ENCODE measurements at places on chromosomes 7 and 10.

- no peak for DNase-seq
These were observed 80.0 kb downstream of the ATXN7L1 start for GRCh38 chr7:105796365-105796764.

GRCh38 chr10:34430685-34431084, 384.4 kb downstream of the PARD3 start:
- DNase-seq = no peak

DNA sequence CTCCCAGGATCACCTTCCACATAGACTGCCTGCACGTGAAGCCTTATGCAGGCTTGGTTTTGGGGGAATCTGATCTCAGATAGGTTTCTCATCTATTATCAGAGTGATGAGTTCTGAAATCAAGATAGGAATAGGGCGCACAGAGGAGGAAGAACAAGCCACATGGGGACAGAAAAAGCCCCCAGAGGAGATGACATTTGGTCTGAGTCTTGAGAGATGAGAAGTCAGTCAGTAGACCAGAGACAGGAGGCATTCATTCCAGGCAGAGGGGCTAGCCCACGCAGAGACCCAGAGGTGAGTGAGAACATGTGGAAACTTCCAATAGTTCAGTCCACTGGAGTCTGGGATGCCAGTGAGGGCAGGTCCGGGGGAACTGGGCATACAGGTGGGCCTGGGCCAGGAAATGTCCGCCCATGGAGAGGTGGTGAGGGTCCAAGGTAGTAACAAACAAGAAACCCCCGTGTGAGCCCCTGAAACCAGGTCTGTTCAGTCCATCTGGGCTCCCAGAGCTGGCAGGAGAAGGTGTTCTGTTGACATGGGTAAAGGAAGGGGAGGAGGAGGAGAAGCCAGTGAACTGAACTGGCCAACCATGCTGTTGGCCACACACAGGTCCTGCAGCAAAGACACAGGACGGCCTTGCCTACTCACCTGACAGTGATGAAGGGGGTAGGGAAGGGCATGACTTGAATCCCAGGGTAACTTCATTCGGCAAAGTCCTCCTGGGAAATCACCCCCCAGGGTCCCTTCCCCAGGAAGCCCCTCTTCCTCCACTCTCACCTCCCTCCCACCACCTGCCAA, 69.3 kb upstream of the SMNDC1 start:
- no peak for DNase-seq

DNA sequence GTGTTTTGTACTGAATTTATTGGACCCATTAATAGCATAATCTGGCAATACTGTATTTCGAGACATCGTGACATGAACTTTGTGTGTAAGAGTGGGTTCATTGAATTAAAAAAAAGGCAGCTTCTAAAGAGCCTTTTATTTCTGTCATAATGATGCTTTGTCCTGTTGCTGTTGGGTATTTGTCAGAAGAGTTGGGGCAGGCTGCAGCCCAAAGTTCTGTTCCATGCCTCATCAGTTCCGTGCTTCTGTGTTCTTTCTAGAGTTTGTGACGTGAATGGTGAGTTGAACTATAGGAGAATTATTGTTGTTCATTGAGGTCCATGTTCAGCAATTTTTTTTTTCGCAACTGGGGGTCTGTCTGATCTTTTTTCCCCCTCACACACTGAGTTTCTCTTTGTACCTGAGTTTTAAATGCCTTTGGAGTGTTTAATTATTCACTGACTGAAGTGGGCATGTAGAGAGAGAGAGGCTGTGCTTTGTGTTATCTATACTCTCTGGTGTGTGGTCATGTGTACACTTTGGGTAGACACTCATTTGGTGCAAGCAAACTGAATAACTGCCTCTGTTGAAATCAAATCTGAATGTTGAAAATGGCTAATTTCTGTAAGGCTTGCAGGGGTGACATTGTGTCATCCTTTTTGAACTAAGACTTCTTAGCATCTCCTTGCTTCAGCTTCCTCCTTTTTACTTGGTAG, 69.8 kb downstream of the ADD3 start:
- DNase-seq = no peak

- DNase-seq = no peak
These were observed 17.9 kb downstream of the OR6V1 start for GRCh38 chr7:143069912-143070500.

DNA sequence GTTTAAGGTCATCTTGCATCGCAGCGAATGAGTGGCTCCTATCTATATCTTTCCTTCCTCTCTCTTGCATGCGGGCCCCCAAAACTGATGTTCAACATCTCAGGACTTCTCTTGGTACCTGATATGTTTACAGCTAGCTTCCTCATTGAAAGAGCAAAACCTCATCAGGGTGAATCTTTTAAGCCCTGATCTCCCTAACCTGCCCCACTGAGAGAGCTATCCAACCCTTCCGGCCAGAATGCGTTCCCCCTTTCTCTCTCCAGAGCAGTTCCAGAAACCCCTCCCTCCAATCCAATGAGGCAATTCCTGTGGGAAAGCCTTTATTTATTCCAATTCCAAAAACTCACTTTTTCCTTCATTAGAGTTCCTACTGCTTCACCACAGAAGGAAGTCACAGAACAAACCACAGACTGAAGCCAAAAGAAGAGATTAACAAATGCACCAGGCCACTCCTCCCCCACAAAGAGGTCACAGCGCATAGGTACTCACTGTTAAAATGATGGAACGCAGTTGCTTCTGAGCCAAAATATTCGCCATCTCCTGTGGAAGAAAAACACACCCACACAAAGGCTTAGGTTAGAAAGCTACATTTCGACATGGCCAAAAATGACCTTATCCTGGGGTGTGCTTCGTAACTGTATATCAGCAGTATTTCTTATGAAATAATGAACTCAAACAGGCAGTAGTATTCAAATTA, 232.4 kb downstream of the ELMO1 start:
- no peak for DNase-seq

DNA sequence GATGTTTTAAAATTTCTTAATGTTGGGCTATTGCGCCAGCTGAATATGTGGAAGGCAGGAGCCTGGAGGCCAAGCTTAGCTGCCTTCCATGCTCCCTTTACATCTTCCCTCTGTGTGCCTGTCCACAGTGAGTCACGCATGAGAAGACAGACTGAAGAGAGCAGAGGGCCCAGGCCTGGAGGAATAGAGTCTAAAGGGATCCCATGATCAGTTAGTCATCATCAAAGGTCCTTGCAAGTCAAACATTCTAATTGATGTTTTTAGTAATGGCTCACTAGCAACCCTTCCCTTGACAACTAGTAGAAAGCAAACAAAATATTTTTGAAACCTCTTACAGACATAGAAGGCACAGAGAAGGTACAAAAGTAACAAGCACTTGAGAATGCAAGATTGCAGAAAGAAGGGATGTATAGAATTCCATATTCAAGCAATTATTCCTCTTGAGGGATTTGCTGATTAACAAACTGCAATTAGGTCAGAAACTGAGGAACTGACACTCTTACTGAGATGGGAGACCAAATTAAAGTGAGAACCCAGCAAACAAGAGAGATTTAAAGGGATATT, 30.7 kb upstream of the APBB1IP start:
- no peak for DNase-seq

- no peak for DNase-seq
These were observed 74.4 kb downstream of the ELFN1 start for GRCh38 chr7:1744296-1745017.

DNA sequence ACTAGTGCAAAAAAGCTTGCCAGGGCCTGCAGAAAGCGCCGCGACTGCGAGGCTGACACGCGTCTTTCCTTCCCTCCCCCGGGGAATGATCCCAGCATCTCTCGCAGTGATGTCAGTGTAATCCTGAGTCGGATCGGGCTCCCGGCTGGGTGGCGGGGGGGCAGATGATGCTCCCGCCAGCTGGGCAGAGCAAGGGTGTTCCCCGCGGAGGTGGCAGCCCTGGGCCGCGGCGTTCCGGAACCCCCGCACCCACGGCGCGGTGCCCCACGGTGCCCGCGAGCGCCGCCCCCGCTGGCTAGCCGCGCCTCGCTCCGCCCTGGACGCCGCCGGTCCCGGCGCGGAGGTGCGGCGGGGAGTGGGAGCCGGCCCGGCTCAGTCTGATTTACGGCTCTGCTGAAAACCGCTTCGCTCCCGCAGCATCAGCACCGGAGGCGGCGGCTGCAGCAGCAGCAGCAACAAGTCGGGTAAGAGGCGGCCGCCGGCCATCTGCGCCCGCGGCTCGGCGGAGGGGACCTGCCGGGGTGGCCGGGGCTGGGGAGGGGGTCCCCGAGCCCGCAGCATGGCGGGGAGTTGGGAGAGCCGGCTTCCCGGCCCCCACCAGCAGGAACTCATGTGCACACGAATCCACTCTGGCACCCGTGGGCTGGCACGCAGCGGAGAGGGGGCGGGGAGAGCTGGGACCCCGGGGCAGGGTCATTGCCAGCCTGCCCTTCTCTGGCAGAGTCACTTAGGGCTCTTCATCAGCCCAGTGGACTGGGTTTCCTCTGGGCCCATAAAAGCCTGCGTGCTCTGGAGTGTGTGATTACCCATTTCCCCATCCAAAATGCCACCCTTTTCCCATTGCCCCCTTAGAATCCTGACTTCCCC, at the start of gene ZNF365:
TSS of gene ZNF365 (plus strand) at position 375 of the 867 bp plus-strand sequence. CDS start 1,825 bp downstream, outside the sequence.
- no peak for DNase-seq

DNA sequence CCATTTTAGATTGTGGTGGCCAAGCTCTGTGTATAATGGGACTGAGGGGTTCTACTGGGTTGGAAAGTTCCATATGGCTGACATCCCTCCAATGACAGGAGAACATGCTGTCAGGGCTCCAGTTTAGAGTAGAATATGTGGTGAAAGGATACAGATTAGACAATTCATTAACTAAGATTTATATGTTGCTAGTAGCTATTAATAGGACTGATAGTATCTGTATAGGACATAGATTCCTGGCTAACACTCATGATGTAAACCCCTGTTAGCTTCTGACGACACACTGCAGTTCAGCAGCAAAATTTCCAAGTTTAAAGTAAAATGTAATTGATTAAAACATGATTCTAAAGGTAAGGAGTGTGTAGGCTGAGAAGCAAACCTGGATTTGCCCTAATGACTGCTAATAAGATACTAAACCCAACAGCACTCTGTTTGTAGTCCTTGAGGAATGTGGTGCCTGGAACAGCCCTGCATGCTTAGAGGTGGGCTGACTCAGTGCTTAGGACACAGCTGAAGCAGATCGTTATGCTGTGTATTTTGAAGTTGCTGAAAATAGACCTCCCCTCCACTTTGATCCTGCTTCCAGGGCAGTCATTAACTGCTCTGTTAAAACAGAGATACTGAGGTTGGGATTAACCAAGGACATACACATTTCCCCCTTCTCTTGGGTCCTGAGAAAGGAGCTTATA, 1129.6 kb downstream of the SORCS3 start:
- no peak for DNase-seq

- DNase-seq = no peak
These were observed 74.7 kb downstream of the DNAH11 start for GRCh38 chr7:21617513-21617912.

DNA sequence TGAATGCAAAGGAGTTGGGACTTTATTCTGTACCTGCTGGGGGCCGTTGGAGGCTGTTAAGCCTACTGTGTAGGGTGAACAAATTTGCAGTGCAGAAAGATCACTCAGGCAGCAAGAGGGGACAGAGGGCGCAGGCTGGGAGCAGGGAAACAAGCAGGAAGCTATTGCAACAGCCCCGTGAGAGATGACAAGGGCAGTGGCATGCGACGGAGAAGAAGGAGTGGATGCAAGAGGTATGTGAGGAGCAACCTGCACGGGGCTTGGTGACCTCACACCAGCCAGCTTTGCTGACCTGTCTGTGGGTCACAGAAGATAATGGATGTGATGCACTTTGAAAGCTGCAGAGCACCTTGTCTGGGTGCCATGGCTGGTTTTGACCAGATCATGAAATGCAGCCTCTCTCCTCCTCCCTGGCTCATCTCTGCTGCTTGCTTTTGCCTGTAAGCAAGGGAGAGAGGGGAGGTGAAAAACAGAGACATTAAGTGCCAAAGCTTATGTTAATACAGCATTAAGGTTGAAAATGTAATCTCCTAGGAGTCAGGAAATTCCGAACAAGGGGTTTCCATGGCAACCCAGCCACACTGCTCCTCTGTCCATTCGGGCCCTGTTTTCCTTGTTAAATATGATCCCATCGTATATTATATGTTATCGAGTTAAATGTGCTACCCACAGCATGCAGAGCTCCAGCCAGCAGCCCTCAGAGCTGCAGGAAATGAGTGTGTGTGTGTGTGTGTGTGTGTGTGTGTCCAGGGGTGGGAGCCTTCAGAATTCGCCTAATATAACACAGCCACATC, 314.3 kb upstream of the ZMIZ1 start:
- no peak for DNase-seq

DNA sequence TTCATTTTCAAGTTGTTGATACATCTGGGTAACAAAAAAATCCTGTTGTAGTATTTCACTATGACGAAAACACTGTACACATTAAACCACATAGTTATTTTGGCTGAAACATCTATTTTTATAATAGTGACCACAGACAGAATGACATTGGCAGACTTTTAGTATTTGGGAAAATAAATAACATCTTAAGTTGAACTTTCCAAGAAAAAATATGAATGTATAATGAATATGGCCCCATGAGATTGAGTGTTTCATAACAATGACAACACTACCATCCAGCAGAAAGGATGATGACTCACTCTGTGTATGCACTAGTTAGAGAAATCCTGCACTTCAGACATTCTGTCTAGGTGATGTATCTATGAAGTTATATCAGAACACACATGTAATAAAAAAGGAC, 118.1 kb downstream of the SEMA3D start:
- DNase-seq = no peak

- DNase-seq = no peak
These were observed 541.6 kb upstream of the FZD8 start for GRCh38 chr10:36183726-36184125.

GRCh38 chr7:87316846-87317552, 28.5 kb upstream of the CROT start:
- DNase-seq = no peak

DNA sequence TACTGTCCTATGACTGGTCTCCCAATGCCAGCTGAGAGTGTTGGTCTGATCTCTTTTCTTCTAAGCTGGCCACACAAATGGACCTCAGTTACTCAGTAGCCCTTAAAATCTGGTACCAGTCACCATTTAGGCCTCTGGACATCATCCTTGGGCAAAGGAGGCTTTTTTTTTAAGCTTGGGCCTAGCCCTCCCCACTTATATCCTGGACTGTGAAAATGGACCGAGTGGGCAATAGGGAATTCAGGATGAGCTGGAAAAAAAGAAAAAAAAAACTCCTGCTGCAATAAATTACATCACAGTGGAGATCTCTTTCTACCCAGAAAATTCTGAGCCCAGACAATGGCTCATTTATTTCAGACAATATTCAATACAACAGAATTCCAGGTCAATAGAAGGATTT, 68.4 kb downstream of the PARP12 start:
- no peak for DNase-seq

GRCh38 chr10:29563420-29564035, 71.2 kb downstream of the SVIL start:
- no peak for DNase-seq

DNA sequence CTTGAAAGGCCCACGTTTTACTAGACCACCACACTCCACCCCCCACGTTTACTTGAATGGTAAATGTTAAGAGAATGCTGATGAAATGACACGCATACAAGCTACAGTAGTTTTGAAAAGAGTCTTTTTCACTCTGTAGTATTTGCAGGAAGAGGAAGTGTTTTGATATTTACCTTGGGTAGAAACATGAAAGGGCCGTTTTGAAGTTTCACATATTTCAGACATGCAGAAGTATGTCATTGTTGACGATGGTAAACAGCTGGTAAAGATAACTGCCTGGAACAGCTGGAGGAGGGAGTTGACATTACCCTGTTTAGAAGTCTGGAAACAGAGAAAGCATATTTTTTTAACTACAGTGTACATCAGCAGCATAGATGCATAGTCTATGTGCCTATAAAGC, 160.7 kb downstream of the NXPH1 start:
- no peak for DNase-seq

- no peak for DNase-seq
These were observed 181.3 kb downstream of the RPS24 start for GRCh38 chr10:78214955-78215354.
